Inflammatory macrophage (primary cell): ENCODE measurements at places on chromosomes 16 and 17.

GRCh38 chr17:17886726-17887125 is 49.9 kb upstream of the SREBF1 start:
- no peak for DNase-seq

DNA sequence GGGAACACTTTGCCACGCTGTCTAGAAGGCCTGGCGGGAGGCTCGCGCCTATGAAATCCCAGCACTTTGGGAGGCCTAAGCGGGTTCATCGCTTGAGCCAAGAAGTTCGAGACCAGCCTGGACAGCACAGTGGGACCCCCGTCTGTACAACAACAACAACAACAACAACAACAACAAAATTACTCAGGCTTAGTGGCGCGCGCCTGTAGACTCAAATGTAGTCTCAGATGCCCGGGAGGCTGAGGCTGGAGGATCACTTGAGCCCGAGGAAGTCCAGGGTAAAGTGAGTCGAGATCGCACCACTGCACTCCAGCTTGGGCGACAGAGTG is 297 bp upstream of the SLFN13 start:
- no peak for DNase-seq

GRCh38 chr17:20313306-20313705 is 154.0 kb downstream of the LGALS9B start:
- no peak for DNase-seq

DNA sequence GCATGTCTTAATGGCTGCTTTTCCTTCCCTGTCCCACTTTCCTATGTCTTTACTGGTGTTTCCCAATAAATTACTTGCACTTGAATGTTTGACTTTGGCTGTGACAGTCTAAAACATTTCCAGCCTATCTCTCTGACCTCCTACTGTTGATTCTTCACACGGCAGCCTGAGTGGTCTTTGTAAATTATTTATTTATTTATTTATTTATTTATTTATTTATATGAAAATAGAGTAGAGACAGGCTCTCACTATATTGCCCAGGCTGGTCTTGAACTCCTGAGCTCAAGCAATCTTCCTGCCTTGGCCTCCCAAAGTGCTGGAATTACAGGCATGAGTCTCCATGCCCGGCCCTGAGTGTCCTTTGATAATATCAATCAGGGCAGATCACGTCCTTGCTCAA is 28.4 kb upstream of the LYRM9 start:
- no peak for DNase-seq

GRCh38 chr16:18037051-18037450 is 299.5 kb downstream of the NPIPA8 start:
- no peak for DNase-seq

- DNase-seq: no peak
Observed at GRCh38 chr17:39703913-39704312, 4.0 kb downstream of the ERBB2 start.

DNA sequence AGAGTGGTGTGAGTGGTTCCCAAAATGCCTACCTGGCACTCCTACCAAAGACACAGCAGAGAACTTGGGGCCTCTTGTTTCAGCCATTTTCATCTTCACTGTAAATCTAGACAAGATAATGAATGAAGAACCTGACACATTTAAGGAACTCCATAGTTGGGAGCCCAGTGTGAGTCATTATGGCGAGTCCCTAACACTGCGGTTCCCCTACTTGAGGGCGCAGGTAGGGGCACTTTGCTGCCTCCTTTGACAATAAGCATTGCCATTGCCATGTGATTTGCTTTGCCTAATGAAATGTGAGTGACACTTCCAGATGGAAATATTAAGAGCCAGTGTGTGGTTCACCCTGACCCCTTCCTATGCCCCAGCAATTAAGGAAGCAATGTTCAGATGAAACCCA is 517.6 kb downstream of the MAF start:
- DNase-seq: peak; percentile 15

DNA sequence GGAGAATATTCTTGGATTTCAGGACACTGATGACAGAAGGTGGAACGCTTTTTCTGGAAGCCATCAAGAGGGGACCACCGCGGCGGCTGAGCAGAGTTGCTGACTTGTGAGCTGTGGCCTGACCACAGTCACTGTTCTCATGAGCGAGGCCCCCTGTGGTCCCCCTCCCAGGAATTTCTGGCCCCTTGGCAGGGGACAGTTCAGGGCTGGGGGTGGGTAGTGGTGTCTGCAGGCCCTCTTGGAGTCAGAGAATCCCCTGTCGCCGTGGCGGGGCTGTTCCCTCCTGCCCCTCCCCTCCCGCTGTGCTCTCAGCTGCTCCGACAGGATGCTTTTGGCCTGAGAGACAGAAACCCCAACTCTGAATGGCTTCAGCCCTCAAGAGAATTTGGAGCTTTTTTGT is 292.0 kb downstream of the SEC14L1 start:
- no peak for DNase-seq

DNA sequence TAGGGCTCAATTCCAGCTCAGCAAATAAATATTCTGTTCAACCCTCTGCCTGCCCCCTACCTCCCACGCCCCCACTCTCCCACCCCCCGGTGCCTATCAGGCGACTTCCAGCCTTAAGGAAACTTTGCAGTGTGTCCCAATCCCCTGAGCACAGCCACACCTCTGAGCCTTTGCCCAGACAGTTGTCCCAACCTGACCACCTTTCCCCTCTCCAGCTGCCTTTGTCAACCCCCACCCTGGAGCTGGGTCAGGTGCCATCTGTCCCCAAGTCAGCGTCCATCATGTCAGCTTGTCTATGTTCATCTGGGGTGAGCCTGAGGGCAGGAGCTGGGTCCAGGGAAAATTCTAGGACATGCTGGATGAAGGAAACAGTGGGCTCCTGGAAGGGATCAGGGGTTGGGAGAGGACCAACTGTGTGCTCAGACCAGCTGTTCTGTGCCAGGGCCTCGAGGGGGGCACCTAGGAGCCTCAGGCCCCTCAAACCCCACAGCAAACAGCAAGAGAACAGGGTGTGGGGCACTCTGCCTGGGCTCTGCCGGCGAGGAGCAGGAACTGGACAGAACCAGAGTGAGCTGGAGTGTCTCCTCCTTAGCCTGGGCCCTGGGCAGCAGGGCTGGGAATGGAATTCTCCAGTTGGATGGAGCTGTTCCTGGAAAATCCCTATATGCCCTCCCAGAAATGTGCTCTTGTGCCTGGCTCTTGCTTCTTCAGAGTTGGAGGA is 17.8 kb downstream of the CDH16 start:
- DNase-seq: no peak

DNA sequence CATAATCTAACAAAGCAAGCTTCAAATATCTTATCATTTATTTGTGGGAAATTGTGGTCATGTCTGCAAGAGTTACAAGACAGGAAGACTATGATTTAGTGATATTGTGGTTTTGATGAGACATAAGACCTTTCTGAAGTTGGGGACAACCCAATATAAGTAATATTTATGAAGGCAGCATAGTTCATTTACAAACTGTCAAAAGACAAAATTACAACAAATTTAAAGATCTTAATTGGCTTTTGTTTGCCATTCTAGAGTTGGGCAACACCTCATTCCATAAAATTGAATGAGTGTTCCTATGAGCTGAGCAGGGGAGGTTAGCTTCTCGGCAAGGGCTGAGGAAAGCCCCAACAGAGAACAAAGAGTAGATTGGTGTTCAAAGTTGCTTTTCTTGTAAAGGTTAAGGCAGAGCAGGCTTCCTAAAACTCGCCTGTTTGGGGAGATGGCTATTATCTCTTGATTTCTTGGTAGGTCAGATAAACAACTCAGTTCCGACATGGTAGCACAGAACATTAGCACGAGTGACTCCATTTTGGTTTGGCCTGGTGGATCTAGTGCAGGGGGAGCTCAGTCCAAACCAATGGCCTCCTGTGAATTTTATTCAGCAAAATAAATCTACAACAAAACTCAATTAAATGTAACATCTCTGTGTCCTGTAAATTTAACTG is 10.9 kb upstream of the MMD start:
- no peak for DNase-seq

DNA sequence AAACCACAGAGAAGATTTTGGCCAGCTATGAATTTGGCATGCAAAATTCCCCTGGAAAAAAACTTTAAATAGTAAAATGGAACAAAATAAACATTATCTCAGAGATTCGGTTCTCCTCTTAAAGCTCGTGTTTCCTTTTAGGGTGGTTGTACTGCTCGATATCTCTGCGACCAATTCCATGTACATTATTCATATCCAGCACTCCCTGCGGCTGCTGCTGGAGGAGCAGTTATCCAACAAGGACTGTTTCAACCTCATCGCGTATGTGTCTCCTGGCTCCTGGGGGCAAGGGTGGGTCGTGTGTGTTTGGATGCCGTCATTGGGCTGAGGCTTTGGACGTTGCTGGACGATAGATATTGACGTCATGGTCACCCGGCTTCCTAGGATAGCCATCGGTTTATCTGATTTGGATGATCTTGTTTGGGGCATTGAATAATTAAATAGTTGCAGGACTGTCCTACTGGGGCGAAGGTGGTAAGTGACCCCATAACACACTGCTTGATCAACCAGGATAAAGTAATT is 33.8 kb downstream of the VWA3A start:
- DNase-seq: no peak

GRCh38 chr16:23141959-23142740 is 7.1 kb downstream of the USP31 start:
- no peak for DNase-seq

GRCh38 chr17:40026816-40027613 is 11.8 kb downstream of the CSF3 start:
- peak; percentile 77 for DNase-seq

DNA sequence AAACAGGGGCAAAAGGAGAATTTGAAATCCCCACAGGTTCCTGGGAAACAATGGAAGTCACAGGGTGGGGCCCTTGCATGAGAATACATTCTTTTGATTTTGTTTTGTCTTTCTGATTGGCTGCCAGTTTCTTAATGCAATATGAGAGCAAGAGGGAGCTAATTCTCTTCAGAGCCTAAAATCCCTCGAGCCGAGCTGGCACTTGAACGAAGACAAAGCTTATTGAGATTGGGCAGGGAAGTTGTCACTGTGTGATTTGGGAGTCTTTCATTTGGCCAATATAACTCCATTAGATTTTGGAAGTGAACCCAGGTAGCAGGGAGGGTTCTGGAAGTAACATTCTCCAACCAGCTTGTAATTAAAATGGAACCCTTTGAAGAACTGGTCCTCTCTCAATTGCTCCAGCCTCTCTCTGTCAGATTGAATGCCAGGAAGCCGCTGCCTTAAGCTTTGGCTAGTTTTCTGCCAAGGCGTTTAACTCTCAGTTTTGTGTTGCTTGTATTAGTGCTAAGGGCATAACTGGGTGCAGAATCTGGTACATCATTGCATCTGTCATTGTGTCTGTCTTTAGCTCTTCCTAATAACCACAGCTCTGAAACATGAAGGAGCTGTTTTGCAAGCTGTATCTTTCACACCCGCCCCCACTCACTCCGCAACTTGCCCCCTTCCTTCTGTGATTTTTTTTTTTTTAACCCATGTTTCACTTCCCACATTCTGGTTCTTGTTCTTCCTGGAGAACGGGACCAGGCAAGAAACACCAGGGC is 272.0 kb downstream of the MAF start:
- peak; percentile 90 for DNase-seq

- DNase-seq: no peak
Observed at GRCh38 chr16:77767211-77767610, 21.2 kb upstream of the VAT1L start.

- DNase-seq: no peak
Observed at GRCh38 chr16:56196381-56196780, 5.1 kb downstream of the GNAO1 start.

DNA sequence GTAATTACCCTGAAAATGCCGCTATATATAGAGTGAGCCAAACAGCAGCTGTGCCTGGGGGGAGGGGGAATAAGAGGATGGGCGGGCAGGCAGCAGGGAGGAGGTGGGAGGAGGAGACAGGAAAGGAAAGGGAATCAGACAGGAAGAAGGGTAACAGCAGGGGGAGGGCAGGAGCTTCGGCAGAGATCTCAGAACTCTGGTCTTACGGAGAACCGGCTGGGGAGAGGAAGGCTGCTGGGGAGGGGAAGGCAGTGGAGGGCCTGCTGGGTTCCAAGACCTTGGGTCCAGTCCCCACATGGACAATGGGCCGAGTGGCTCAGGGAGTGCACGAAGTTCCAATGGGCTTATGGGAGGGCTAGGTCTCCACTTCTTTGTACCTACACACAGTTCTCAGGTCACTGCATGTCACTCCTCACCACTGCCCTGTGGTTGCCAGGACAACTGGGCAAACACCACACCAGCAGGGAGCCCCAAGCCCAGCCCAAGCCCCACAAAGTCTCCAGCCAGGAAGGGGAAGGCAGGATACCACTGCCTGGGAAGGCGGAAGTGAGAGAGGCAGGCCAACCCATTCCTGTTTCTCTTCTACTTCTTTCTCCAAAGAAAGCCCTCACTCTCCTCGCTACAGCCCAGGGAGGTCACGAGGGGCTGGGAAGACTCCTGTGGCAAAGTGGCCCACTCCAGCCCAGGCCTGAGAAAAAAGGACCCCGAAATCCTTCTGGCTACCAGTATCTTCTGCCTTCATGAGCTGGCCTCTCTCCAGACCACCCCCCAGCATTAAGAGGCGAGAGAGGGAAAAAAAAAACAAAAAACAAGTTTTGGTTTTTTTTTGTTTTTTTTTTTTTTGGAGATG is 25.3 kb downstream of the G6PC3 start:
- DNase-seq: peak; percentile 64

DNA sequence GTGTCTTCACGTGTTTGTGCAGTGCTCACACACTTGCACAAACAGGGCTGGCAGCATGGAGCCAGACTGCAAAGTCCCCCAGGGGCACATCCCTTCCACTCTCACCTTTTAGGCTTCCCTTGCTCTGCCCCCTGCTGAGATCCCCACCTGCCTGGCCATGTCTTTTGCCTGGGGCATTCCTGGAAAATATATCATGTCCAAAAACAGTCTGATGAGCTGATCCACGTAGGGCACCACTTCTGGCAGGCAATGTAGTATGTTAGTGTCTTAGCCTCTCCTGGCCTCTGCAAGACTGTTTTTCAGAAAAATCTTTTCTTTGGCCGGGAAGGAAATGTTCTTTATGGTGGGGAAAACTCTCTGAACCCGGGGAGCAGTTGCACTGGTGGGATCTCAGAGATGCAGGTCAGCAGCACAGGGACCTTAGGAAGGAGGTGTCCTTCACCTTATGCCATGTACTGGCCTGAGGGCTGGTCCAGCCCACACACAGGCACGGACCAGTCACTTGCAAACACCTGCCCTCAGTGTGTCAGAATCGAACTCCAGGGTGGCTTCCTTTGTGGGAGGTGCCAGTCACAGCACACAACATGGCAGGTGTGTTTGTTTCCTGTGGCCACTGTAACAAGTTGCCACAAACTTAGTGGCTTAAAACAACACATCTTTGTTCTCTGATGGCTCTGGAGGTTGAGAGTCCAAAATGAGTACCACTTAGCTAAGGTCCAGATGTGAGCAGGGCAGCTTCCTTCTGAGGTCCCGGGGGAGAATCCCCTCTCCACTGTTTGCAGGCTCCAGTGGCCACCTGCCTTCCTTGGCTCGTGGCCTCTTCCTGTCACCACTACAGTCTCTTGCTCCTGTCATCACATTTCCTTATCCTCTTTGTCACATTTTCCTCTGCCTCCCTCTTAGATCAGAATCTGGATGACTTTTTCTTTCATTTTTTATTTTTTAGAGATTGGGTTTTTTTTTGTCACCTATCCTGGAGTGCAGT is 46.6 kb downstream of the MPRIP start:
- no peak for DNase-seq
